Stimulated activated effector memory CD8-positive, alpha-beta T cell treated with anti-CD3 and anti-CD28 coated beads, Interleukin-12 subunit alpha, Interleukin-12 subunit beta, amount 100 ng/mL, for 72 hours (primary cell): ENCODE measurements at places on chromosomes 16 and 17.

GRCh38 chr16:47624563-47624962 lies 163.4 kb downstream of the PHKB start:
- no peak for DNase-seq

DNA sequence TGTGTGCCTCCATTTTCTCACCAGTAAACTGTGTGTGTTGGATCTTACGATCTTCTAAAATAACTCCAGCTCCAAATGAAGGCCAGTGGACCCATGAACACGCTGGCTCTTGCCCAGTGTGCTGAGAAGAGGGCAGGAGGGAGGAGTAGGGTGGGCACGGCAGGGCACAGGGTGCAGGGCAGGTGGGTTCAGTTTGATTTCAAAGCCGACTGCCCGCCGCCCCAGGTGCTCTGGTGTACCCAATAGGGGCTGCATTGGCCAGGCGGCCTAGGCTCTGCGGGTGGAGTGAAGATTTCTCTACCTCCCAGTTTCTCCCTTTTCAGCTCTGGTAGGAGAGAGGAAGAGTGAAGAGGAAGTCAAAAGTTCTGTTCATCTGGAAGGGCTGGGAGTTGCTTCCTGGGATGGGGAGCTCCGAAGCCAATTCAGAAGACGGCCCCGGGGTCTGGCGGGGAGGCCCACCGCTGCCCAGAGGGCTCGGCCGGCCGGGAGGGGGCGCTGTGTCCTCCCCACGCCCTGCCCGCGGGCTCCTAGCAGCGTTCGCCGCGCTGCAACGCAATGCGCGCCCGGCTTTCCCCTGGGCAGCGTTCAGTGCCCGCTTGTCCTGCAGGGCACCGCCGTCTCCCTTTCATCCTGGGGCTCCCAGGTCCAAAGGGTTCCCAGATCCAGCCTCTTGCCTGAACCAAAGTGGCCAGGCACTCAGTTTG lies 1.1 kb upstream of the CRHR1 start:
- DNase-seq, result peak; percentile 45

- DNase-seq, result no peak
These were observed 61.9 kb upstream of the GSE1 start for GRCh38 chr16:85550953-85551924.

DNA sequence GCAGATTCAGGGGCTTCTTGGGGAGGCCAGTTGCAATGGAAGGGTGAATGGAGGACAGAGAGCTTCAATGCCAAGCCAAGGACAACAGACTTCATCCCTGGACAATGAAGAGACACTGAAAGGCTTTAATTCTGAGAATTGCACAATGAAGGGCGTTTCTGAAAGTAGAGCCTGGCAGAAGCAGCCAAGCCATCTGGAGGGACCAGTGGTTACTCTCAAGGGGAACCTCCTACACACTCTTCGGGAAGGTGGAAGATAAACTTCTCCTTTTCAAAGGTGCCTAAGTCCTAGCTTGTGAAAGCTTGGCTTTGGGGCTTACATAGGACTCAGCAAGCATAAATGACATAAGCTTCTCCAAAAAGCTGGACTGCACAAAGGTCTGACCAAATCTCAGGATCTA lies 6.2 kb upstream of the CES1 start:
- no peak for DNase-seq

- no peak for DNase-seq
These were observed 17.9 kb downstream of the PDP2 start for GRCh38 chr16:66898207-66898606.

- DNase-seq, result peak; percentile 64
These were observed 2.0 kb upstream of the GLIS2 start for GRCh38 chr16:4313563-4314531.

GRCh38 chr17:60383379-60383778 lies 8.6 kb downstream of the USP32 start:
- DNase-seq, result no peak

GRCh38 chr16:16095646-16096045 lies 127.6 kb downstream of the ABCC6 start:
- no peak for DNase-seq

- no peak for DNase-seq
These were observed 14.7 kb upstream of the MLLT6 start for GRCh38 chr17:38690386-38690785.

DNA sequence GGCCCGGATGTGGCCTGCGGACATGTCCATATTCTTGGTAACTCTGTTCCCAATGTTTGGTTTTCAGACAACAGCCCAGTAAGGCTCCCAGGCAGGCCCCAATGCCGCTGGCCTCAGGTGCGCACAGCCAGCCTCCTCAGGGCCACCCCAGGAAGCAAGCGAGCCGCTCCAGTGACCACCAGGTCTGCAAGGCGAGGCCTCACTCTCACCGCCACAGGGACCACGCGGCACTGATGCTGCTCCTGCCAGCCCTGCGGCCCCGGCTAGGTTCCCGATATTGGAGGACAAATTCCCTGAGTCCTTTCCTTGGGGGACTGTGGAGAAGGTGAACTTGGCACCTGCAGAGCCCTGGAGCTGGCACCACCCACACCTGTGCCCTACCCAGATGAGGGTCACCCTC lies 19.0 kb downstream of the PDIA2 start:
- no peak for DNase-seq

DNA sequence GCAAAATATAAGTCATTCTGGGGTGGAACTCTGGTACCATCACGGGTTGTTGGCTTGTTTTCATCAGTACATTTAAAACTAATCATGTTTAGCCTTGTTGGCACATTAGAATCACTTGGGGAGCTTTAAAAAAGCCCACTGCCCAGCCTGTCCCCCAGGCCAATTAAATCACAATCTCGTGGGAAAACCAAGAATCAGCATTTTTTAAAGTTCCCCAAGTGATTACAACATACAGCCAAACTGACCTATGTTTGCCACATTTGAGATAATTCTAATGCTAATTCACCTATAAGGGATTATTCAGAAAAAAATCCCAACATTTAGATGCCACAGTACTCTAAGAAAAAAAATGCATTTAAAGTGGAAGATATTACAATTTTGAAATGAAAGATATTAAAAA lies 8.4 kb upstream of the MSI2 start:
- no peak for DNase-seq

GRCh38 chr16:80191928-80192327 lies 348.9 kb upstream of the DYNLRB2 start:
- DNase-seq, result no peak

GRCh38 chr17:46028981-46029565 lies 30.0 kb downstream of the STH start:
- DNase-seq, result no peak

DNA sequence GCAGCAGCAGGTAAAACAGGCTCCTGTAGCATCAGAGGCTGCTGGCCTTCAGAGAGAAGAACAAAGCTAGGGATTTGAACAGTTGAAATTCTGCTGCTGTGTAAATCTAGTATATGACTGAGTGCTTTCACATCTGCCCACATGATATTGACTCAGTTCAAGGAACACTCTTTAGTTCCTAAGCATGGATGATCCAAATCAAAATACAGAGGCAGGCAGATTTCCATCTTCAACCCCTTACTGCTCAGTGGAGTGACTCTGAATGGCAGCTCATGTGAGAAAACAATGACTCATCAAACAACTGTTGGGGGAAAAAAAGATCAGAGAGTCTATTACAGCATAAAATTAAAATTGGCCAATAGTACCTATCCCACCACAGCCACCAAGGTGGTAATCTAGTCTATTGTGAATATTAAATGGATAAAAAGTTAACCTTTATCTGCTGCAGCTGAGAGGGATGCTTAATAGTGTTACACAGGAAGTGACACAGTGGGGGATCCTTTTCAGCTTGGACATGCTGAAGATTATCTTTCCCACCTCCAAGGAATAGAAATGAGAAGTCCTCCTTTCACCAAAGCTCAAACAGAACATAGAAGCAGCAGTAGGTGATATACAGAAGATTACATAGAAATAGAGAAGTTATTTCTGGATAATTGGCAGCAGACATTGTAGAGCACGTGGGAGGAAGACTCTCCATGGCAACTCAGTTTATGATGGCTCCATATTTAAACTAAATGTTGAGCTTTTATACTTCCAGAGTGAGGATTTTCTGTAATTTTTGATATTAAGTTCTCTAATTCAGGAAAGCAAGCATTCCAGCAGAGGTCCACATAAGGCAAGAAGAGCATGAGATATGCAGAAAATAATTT lies 239.7 kb upstream of the ERCC4 start:
- no peak for DNase-seq

GRCh38 chr17:79621151-79621943 lies 10.5 kb upstream of the RBFOX3 start:
- DNase-seq, result no peak

DNA sequence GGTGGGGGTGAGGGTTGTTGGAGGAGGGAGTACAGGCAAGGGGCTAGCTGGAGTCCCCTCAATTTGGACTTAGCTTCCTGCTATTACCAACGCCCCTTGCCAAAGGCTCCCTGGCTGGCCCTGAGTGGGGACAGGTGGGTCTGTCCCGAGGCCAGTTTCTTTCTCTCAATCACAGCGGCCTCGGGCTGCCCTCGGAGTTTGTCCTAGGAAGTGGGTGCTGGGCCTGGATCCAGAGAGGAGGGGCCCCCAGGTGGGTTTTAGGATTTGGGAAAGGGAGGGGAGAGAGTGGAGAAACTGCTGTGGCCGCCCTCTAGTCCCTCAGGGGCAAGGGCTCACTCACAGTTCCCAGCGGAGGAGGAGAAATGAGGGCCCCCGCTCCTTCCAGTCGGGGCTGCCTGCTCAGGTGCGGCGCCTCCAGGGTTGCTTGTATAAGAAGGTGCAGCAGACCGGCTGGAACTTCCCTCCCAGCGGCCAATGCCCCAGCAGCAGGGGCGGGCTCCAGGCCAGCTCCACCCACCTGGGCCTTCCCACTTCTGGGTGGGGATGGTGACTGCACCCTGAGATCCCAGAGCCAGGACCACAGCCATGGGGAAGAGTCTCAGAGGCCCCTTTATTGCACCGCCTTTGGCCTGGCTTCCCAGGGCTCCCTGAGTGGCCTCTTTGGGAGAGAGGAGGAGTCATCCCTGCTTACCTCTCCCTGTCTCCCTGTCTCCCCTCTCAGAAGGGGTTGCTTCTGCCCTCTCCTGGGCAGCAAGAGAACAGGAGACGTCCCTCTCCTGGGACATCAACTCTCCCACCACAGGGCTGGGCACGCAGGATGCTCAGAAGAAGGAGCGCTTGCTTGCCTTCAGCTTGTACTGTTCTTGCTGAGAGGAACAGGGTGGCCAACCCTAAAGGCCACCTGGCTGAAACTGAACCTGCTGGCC lies 112.0 kb upstream of the SMURF2 start:
- no peak for DNase-seq

DNA sequence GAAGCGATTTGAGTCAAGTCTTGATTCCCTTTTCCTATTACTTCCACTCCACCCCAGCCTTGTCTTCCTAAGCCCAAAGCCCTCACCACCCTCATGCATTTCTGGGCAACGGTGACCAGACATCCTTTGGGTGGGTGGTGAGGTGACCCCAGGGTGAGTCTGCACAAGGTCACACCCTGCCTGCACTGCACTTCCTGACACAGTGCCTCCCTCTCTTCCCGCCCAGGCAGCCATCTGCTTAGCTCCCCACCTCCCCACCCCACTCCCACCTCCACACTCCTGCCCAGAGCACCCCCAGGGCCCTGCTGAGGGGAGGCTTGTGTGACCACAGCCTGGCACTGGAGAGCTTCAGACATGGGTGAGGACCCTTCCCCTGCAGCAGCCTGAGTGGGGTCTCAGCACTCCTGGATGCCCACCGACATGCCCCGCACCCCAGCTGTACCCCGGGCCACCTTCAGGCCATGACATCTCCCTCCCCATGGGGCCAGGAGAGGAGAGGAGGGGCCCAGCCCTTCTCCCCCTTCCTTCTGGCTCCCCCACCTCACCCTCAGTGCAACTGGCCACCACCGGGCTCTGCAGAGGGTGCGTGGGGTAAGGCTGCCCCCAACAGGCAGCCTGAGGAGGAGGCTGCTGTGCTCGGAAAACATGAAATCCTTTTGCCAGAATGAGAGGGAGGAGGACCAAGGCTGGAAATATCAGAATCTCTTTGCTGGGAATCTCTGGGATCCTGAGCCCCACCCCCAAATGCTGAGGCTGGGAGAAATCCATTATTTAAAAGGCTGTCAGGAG lies 68.6 kb downstream of the CCT6B start:
- no peak for DNase-seq

DNA sequence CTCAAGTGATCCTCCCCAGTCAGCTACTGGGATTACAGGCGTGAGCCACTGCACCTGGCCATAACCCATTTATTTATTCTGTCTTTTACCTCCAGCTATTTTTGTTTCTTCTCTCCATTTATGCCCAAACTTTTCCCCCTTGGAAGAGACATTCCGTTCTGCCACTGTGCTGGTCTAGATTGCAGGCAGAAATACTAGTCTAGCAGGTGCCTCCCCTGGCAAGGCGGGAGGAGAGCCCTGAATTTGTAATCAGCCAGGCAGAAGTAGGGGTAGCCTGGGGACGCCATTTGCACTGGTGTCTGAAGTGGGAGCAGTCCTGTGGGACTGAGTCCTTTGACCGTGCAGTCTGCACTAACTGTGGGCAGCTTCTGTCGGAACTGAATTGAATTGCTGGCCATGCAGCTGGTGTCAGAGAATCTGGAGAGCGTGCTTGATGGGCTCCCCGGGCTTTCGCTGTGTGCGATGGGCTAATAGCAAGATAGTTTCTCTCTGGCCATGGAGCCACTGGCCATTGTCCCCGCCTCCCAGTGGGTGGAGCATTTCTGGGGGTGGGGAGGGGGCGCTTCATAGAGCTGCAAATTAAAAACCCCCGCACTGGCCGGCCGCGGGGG lies 31.5 kb upstream of the LITAF start:
- no peak for DNase-seq

DNA sequence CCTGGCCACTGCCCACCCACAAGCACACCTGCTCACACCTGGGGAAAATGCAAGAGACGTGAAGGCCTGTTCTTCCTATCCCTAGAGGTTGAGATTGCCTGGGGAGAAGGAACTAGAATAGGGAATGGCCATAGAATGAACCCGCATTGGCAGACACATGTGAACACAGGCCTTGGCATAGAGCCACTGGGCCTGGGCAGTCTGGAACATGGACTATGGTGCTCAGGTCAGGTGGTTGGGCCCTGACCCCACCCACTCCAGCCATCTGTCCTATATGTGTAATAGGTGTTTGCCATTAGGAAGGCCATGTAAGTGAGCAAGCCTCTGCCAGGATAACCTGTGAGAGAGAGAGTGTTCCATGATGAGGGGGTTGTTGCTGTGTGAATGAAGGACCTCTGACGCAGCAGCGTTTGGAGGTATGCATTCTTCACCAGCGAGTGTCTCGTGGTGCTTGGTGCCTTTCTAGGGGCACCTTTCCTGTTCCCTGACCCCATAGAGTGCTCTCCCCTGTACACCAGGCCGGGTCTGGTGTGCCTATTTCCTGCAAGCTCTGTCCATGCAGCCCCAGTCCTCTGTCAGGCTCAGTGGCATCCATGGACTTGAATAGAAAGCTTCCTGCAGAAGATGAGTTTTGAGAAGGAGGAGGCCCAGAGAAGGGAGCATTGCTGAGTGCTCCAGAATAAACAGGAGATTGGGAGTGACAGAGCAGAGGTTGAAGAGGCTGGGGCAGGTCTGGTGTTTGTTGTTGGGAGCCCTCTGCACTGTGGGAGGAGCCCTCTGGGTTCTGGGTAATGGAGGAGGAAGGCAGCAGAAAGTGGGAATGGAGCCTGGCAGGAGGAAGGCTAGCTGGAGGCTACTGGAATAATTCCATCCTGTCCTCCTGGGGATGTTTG lies 15.6 kb downstream of the CTRL start:
- no peak for DNase-seq
